ENCODE measurements at places on chromosomes 12 and 14.
A peak's percentile ranks its signal among the peaks of the same experiment; 100 is the strongest.

DNA sequence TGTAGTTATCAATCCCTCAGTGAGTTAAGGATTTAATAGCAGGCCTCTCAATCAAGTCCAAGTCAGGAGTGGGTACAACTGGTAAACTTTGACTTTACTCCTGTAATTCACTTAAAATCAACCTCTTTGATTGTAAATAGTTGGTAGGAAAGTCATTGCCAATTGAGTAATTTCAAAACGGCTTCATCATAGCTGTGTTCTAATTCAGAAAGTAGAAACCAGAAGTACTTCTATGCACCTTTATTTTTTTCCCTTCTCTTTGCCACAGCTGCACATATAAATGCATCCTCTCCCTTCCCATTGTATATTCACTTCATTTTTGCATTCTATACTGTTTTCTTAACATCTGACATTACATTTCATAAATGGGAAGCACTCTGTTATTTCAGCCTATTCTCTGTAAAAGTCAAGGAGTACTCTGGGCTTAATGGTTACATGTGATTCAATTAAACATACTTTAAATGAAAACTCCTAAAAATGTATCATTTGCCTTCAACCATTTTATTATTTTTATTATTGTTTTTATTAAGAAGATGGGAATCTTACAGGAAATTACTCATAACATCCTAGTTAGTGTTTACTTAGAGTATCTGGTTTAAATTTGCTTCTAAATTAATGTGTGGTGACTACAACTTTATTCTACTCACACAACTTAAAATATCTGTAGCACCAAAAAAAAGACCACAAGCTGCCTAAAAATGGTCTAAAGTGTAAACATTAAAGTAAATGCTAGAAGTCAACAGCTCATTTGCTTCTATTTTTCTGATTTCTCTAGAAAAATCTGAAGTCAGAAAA lies 171.2 kb downstream of the CEP128 start:
- no peak for DNase-seq

GRCh38 chr14:33567023-33567728 lies 383.7 kb downstream of the EGLN3 start:
- no peak for DNase-seq

DNA sequence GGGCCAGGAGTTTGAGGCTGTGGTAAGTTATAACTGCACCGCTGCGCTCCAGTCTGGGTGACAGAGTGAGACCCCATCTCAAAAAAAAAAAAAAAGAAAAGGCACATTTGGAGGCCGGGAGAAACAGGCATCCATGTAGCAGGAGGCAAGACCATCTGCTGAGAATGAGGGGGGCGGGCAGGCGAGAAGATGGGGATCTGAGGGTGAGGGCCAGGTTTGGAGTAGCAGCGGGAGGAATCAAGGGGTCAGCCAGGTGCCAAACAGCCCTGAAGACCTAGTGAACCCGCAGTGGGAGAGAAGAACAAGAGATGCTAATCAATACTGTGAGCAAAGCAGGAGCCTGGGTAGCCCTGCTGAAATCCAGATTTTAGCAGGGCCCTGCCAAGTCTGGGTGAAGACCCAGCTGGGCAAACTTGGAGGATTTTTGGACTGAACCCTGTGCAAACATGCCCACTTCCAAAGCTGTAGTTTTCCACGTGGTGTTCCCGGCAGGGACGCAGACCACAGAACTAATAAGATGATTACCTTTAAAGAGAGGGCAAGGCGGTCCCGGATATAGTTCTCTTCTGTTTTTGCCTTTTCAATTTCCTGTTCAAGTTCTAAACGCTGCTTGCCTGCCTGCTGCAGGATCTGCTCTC lies 61.0 kb downstream of the NIN start:
- DNase-seq = no peak

- DNase-seq = no peak
Measured at GRCh38 chr12:78918268-78918667, 53.7 kb downstream of the SYT1 start.

DNA sequence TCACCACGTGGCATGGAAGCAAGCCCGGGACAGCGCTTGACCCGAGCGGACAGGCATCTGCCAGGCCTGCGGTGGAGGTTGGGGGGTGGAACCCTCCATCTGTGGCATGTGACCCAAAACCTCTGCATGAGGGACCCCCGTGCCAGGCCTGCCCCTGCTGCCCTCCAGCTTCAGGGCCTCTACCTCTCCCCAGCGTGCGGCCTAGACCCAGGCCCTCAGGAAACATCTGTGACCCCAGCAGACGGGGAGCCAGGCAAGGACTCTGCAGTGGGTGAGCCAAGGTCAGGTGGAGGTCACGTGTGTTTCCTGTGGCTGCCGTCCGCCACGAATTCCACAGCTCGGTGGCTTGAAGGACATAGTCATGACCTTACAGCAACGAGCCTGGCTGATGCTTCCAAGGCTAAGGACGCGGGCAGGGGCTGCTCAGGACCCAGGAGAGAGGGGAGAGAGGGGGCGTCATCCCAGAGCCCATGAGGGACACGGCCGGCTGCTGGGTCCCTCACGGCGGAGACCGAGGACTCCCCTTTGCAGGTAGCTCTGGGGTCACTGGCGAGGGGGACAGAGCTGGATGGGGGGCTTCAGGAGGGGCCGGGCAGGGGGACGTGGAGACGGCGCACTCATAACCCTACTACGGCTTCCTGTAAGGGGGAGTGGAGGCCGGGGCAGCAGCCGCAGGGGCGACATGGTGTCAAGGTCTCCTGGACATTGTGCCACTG lies 91.5 kb downstream of the GALNT9 start:
- no peak for DNase-seq

DNA sequence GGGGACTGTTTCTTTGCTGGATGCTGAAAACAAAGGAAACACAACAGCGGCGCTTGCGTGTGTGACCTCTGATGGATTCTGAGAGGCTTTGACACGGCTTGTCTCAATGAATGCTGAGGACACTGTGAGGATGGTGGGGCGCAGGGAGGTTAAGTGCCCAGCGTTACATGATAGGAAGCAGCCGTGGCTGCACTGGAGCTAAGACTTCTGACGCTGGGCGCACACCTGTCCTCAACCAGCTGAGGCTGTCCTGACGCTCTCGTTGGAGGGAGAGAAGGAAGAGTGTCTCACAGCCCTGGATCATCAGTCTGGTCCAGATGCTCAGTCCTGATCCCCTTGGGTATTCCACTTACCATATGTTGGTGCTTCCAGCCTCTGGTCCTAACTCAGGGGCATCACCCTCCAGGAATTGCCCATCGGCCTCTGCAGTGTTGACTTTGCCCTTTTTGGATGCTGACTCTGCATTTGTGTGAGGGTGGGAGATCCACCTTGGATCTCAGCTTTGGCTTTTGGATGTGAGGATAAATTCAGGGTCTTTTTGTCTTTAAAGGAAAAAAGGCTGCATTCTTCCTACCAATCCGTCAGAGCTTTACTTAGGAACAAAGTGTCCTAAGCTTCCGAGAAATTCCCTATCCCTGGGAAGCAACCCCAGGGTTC lies 125.2 kb downstream of the ZNF664 start:
- DNase-seq = no peak

- DNase-seq = no peak
Measured at GRCh38 chr14:103133210-103134140, 10.2 kb downstream of the TNFAIP2 start.

- peak; percentile 27 for DNase-seq
Measured at GRCh38 chr12:53049571-53050318, at the start of gene TNS2. Gene TNS2 (plus strand): TSS chr12:53050065. CDS start chr12:53050186, 121 bp downstream.

DNA sequence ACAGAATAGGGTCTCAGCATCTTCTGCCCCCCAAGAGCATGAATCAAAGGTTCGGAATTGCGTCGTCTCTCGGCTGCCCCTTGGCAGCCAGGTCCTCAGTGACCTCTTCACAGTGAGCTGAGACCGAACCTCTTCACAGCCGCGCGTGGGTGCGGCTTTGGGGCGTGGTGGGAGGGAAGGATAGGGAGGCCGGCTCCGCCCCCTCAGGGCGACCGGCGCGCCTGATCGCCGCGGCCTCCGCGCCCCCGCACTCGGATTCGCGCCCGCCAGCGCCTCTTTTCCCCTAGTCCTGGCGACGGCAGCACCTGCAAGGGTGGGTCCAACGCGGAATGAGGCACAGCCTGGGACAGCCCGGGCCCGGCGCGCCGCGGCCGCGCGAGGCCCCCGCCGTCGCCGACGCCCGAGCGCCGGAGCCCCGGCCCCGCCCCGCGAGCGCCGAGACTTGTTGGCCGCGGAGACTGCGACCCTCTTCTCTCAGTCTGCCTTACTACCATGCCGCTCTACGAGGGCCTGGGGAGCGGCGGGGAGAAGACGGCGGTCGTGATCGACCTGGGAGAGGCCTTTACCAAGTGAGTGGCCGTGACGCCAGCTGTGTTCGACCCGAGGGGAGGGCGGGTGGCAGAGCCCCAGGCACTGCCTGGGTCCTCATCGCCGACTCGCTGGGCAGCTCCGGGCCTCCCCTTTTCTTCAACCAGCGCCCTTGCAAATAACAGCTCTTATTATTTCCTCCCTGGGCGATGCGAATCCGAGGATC lies at the start of gene ACTR10:
Gene ACTR10, plus strand, starts transcription at position 424 of the 754 bp plus-strand sequence. Its CDS starts 69 bp downstream, at position 493.
- DNase-seq = peak; percentile 82

GRCh38 chr12:92290350-92290695 lies 144.7 kb upstream of the BTG1 start:
- no peak for DNase-seq

- no peak for DNase-seq
Measured at GRCh38 chr12:101920906-101921305, 43.5 kb downstream of the DRAM1 start.

GRCh38 chr12:130589540-130590317 lies 126.4 kb downstream of the RIMBP2 start:
- DNase-seq = no peak

GRCh38 chr14:73685328-73685727 lies 28.9 kb downstream of the PNMA1 start:
- DNase-seq = no peak

- DNase-seq = no peak
Measured at GRCh38 chr14:31855262-31855661, 221.8 kb upstream of the ARHGAP5 start.

DNA sequence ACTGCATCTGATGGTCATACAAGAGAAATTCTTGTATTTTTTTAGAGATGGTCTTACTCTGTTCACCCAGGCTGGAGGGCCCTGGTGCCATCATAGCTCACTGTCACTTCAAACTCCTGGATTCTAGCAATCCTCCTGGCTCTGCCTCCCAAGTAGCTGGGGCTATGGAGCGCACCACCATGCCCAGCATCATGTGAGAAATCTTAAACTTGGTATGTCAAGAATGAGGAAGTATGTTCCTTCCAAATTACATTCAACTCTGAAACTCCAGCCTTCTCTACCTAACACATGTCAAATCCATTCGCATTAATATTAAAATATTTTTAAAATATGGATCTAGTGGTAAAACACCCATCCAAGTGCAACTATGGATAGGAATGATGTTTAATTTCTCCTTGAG lies 27.5 kb upstream of the CDKN3 start:
- DNase-seq = no peak

DNA sequence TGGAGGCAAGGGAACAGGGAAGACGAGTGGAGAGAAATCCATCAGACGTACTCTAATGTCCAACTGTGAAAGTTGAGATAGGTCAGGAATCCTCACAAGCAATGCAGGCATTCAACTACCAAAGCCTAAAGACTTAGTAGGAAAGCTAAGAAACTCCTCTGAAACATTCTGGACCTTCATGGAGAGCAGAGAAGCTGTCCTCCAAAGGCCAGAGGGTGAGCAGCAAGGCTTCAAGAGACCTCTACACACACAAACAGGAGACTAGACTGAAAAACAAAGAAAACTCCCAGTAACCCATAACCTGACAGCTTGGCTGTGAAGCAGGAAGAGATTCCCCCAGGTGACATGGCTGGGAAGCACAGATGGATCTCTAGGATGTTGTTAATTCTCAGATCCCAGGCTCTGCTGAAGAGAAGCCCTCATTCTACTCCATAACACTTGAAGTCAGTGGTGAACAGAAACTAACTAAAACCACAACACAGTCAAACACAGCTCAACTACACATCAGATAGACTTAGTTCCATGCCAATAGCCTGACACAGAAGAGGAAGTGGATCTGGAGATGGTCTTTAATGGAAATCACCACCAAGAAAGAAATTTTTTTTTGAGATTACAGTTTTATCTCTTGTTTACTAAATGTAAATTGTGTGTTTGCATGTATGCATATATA lies 23.2 kb upstream of the LYZ start:
- DNase-seq = no peak

DNA sequence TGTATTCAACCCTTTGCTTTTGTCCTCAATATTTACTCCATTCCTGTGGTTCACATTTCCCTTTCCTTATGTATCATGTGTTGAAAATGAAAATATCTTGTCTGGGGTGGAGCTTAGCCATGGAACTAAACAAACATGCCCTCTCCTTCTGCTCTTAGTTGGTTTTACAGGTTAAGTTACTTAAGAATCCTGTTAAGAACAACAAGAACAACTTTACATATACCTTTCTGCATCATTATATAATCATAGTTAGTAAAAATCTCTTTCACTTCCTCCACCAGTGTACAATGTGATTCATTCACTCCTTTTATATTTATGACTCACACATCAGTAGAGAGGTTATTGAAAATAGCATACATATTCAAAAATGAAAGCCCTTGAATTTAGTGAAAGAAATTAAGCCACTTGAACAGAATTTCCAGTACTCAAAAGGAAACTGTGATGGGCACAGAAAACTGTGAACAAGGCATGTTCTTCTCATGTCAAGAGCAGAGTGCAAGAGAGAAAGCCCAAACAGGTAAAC lies 307.7 kb downstream of the CCDC91 start:
- DNase-seq = no peak

DNA sequence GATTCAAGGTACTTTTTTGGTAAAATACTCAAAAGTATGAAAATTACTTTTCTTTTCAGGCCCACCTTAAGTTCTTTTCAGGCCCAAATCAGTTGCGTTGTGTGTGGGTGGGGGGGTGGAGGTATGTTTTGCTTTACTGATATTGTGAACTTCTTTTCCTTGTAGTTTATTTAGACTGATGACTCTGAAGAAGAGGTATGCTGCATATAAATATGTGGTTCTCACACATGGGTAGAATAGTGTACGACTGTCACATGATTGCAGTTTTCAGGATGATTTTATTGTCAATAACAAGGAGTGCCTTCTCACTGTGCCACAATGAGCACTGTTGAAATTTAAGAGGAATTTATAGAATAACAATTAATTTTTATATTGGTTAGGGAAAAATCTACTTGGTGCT lies 166.6 kb upstream of the ATP2B1 start:
- no peak for DNase-seq

GRCh38 chr12:4899364-4899763 lies 10.3 kb upstream of the KCNA1 start:
- no peak for DNase-seq

GRCh38 chr14:77032491-77032843 lies 4.0 kb upstream of the IRF2BPL start:
- no peak for DNase-seq

- no peak for DNase-seq
Measured at GRCh38 chr14:74864198-74864597, 11.7 kb downstream of the PROX2 start.
